Natural killer cell treated with Interleukin-12 subunit alpha and Interleukin-12 subunit beta and Interleukin-15 and Interleukin-18, amount 100 ng/mL, for 72 hours (primary cell): ENCODE measurements at places on chromosomes 1 and 21. TPM values are rescaled to one million over a fixed set of nuclear protein-coding genes. Genes with fewer than 3 reads are reported as not detected.
A peak's percentile ranks its signal among the peaks of the same experiment; 100 is the strongest.

GRCh38 chr1:111285879-111286278, 4.8 kb upstream of the CHIA start:
- no peak for DNase-seq

GRCh38 chr1:3996846-3997705, 97.0 kb upstream of the C1orf174 start:
- no peak for DNase-seq

DNA sequence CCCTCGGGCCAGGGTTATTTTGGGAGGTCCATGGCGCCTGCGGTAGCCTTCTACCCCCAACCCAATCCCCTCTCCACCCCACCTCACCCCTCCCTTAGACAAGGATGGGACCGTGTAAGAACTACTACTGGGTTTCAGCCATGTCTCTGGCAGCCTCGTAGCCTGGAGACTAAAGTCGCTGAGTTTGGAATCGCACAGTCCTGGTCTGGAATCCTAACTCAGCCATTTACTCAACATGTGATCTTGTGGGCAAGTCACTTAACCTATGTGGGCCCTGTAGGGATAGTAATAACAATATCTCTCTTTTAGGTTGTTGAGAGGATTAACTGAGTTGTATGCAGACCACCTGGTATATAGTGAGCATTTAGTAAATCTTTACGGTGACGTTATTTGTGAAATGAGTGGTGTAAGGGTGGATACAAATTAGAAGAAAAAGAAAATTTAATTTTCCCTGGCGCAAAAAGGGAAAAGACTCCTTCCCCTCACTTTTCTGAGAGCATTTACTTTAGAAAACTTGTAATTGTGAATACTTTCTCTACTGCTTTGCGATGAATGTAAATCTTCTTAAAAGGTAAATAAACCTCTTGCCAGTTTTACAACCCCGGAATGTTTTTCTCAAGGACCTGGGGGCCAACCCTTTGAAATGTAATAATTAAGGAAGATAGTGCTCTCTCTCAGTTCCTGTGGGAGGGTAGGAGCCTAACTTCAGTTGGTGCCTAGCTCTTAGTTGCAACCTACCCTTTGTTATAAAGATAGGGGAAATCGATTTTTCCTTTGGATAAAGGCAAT, 615 bp upstream of the MRPS15 start:
- no peak for DNase-seq

Gene SPATA1
- 3.0 TPM for total RNA-seq

GRCh38 chr1:183138301-183138700, 47.8 kb upstream of the LAMC2 start:
- DNase-seq, result no peak

DNA sequence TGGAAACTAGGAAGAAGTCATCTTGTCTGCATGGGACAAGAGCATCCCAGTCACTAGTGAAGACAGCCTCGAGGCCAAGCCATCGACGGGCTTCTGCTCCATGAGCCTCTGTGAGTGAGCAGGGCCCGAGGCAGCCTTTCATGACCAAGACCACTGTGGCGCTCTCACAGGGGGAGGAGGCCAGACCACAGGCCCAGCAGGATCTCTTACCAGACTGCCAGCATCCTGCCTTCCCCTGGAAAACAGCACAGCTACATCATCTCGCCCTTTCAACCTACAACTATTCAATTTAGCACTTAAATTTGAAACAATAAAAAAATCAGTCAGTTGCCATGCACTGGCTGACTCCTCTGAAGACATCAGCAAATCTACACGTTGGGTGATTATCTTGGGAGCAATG, 85.4 kb downstream of the HSF2BP start:
- no peak for DNase-seq

DNA sequence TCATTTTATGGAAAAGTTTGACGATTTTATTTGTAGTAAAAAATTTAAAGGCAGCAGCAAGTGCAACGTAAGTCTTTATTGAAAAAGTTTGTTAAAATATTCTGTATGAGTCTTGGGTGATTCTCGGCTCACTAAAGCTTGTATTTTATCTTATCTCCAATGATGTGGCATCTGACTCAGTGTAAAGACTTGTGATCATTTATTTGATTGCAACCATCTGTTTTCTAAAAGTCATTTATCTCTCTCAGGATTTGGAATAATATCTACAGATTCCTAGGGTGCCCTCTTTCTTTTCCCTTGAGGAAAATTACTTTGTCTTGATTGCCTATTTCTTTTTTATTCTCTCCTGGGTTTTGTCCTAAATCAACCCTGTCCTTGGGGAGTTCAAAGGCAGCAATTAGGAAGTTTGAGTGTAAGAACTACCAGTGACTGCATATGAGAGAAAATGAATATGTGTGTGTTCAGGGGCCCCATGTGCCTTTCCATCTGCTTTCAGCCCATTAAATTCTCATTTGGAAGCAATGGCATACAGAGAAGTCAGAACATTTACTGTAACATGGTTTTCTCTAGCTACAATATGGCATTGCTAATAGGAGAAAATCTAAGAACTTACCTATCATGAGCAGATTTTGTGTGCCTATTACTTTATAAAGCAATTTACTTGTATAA, 575.0 kb upstream of the CHRM3 start:
- DNase-seq, result no peak

DNA sequence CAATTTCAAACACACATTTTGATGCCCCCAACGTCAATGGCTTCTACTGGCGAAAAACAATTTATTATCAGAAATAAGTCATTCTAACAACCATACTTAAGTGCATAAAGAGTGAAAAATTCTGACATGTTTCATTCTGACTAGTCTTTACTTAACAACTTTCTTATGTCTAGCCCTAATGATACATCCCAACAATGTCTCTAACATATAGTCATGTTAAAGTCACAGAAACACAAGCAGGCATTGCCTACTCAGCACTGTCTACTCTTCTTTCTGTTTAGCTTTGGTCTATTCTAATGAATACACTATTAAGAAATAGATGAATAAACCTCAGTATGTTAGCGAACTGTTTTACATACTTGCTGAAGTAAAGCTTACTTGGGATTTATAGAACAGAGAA, 105.8 kb upstream of the DUSP10 start:
- DNase-seq, result no peak

DNA sequence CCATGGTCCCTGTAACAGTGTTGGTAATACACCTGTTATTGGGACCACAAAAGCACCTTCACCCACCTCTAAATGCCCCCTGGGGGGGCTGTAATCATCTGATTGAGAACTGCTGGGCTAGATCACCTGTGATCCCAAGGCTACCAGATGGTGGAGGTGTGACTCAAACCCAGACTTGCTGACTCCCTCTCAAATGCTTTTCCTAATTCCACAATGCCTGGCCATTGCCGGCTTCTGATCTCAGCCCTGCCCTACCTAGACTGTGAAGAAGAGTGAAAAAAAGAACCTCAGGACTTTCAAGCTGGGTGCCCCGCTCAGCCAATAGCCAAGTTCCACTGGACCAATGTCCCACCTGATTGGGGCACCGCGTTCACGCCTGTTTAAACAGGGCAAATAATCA, 9.6 kb downstream of the TMEM9 start:
- DNase-seq, result peak; percentile 5

DNA sequence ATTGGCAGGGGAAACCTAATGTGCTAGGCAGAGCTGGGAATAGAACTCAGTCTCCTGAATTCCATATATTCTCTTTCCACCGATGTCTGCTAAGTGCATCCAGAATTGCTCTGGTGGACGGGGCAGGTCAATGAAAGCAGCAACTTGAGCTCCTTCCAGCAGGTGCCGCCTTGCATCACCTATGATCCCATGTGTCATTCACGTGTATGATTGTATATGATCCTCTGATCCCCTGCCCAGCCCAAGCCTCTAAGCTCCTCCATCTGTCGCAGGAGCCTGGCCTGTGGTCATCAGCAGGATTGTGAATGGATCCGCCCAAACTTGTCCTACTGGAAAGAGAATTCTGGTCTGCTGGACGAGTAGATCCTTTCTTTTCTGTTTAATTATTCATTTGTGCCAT, 13.1 kb downstream of the ACTA1 start:
- no peak for DNase-seq

- DNase-seq, result no peak
Observed at GRCh38 chr1:215539803-215540570, 27.1 kb upstream of the KCTD3 start.

GRCh38 chr1:8660411-8660828, 157.0 kb downstream of the RERE start:
- DNase-seq, result no peak

Gene MARK1
- total RNA-seq, result not detected

GRCh38 chr1:154717528-154717924, 109.5 kb upstream of the ADAR start:
- DNase-seq, result no peak

- DNase-seq, result no peak
Observed at GRCh38 chr21:45241357-45241756, 46.3 kb downstream of the POFUT2 start.

DNA sequence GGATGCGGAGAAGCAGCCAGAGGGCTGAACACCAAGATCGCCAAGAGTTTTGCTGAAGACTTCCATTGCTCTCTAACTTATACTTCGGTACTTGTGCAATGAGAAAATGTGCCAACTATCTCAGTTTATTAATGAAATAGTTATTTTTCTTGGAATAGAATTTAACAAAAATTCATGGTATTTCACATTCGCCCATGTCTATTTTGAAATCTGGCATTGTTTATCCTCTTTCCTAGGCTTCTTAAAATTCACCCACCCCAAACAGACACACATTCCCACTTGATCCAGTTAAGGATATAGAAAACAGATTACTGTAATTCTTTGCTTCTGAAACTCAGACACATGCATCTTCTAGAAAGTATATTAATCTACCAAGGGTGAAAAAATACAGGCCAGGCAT, 56.3 kb upstream of the ADAMTS5 start:
- no peak for DNase-seq

DNA sequence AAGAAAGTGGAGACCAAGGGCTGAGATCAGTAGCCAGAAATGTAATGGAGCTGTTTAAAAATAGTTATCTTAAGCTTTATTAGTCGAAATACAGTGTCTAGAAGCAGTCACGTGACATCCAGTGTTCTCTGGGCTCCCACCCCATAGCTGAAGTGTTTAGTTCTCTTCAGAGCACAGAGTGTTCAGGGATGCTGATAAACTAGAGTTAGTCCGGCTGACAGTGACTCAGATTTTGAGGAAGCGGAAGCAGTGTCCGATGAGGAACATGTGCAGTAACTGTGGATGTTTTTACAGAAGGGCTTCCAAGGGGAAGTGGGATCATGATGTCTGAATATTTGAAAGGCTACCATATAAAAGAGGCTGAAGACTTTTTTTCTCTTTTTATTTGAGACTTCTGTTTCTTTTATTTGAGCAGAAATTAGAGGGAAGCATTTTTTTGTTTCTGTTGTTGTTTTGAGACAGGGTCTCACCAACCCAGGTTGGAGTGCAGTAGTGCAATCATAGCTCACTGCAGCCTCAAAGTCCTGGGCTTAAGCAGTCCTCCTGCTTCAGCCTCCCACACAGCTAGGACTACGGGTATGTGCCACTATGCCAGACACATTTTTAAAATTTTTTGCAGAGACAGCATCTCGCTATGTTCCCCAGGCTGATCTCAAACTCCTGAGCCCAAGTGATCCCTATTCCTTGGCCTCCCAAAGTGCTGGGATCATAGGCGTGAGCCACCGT, 124.2 kb downstream of the GALNT2 start:
- DNase-seq, result no peak

Gene INSRR
- 0.14 TPM for total RNA-seq

DNA sequence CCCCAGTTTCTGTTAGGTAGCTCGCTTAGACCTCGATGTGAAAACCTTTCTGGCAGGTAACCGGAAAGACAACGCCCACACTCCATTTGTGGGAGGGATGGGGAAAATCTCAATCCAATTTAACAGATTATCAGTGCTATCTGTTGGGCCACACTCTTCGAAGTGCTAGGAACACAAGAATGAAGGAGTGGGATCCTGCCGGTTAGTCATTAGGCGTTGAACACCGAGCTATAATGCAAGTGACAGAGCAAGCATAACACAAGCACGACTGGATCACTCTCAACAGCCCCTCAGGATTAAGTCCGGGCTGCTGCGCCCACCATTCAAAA, 531 bp downstream of the SNIP1 start:
- no peak for DNase-seq

DNA sequence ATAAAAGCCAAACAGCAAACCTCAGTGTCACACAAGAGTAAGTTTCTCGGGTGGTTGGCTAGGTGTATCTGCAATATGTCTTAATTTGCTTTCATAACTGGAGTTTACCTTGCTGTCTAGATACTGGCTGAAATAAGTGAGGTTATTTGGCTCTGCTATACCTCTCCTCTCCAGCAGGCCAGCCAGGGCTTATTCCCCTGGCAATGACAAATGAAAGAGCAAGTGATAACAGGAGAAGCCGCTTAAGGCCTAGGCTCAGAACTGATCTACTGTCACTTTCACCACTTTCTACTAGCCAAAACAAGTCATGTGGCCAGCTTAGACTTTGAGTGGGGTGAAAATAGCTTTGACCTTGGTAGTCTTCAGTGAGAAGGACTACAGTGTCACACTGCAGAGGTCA, 4.8 kb upstream of the RPE65 start:
- no peak for DNase-seq

Gene KCNN3
- 0.08 TPM for total RNA-seq

GRCh38 chr1:85544689-85545215, 35.8 kb upstream of the CCN1 start:
- DNase-seq, result no peak

- no peak for DNase-seq
Observed at GRCh38 chr1:207825409-207825695, 73.5 kb downstream of the CD46 start.

DNA sequence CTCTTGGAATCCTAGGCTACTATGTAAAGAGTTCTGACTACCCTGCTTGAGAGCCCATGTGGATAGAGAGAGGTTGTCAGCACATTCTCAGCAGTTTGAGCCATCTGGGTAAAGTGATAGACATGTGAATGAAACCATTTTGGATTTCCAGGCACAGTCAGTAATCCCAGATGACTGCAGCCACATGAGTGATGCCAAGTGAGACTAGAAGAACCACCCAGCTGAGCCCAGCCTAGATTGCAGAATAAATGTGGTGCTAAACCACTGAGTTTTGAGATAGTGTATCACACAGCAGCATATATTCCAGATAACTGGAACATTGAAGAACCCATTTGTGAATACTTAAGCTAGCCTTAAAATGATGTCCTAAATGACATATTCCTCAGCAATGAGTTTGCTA, 166.2 kb downstream of the ATP6V1G3 start:
- DNase-seq, result no peak

- DNase-seq, result no peak
Observed at GRCh38 chr1:172711558-172711957, 52.7 kb downstream of the FASLG start.

GRCh38 chr1:52601991-52602855, at the start of gene GPX7:
GPX7 (plus strand) TSS chr1:52602371; CDS start chr1:52602410, 39 bp downstream.
- peak; percentile 66 for DNase-seq

GRCh38 chr1:77290576-77290975, 8.8 kb downstream of the AK5 start:
- no peak for DNase-seq

Gene LRRC40
- 18.2 TPM for total RNA-seq

- DNase-seq, result no peak
Observed at GRCh38 chr1:43982808-43983207, 3.8 kb downstream of the B4GALT2 start.

Gene HMGN2
- total RNA-seq, result 493 TPM

GRCh38 chr1:11482198-11482597, 3.2 kb downstream of the DISP3 start:
- DNase-seq, result no peak

Gene SPOCD1
- not detected for total RNA-seq

- DNase-seq, result no peak
Observed at GRCh38 chr1:67890857-67891256, 57.6 kb upstream of the GNG12 start.
